Stimulated activated CD4-positive, alpha-beta T cell treated with anti-CD3 and anti-CD28 coated beads, Interleukin-1b, Interleukin-23, amount 100 ng/mL, for 1 hour (primary cell): ENCODE measurements at places on chromosomes 12 and 14.

- no peak for DNase-seq
Observed at GRCh38 chr14:75884198-75884611, 97.6 kb downstream of the TGFB3 start.

GRCh38 chr12:130953771-130954543, at the start of gene ADGRD1:
TSS of gene ADGRD1 (plus strand) at chr12:130953907. CDS start at chr12:130954466, 559 bp downstream.
- DNase-seq = no peak

- DNase-seq = no peak
Observed at GRCh38 chr12:80567401-80567800, 123.4 kb downstream of the PTPRQ start.

- no peak for DNase-seq
Observed at GRCh38 chr12:97308576-97309198, 153.9 kb upstream of the RMST start.

GRCh38 chr12:52121824-52122539, 42.5 kb downstream of the SMIM41 start:
- DNase-seq = peak; percentile 14

- DNase-seq = no peak
Observed at GRCh38 chr12:54561164-54561563, 11.8 kb downstream of the PDE1B start.

- no peak for DNase-seq
Observed at GRCh38 chr12:56150563-56150962, 1.8 kb upstream of the MYL6B start.

DNA sequence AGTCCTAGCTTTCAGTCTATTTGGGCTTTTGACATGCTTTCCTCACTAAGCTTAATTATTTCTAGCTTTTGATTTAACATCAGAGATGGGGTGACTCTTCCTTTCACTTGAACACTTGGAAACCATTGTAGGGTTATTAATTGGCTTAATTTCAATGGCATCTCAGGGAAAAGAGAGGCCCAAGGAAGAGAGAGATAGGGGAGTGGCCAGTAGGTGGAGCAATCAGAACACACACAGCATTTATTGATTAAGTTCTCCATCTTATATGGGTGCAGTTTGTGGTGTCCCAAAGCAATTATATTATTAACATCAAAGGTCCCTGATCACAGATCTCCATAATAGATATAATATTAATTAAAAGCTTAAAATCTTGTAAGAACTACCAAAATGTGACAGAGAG, 1466.1 kb upstream of the SEL1L start:
- DNase-seq = no peak
